ENCODE measurements at places on chromosomes 7 and 10.

DNA sequence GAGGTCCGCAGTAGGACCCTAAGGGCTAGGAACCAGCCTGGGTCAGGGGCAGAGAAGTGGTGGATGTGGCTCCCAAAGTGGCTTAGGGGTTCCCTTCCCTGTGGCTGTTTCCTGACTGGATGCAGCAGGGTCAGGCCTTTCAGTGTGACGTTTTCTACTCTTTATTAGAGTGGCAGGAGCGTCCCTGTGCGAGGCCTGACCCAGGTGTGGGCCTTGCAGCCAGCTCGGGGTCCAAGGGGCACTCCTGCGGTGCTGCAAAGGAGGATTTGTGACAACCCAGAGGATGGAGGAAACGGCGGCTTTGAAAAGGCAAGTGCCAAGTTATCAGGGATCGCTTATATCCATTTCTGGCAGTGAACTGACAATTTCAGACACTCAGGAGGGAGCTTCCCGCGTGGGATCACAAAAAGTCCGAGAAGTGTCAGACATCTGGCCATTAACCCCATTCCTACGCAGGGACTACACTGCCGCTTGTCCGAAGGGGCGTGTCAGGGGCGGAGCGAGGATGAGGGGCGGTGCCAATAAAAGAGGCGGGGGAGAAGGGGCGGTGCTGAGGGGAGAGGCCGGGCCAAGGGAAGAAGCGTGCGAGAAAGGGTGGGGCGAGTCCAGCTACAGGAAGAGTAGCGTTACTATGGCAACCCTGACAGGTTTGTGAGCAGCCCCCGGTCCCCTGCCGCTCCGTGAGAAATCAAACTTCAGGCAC lies 98.8 kb upstream of the ZNF722 start:
- DNase-seq, result no peak

DNA sequence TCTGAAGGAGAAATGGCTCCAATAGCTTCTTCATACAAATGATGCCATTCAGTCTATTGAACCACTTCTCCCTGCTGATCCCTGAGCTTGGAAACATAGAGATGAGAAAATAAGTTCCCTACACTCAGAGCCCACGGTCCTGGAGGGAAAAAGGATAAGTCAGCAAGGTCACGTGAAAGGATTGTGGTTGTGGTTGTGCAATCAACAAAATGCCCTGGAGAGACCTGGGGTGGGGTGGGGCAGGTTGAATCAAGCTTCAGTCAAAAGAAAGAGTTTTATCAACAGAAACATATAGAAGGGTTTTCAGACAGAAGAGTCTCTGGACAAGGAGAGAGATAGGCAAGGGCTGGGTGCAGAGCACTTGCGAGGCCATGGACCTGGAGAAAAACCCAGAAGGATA lies 30.1 kb downstream of the C10orf90 start:
- no peak for DNase-seq

DNA sequence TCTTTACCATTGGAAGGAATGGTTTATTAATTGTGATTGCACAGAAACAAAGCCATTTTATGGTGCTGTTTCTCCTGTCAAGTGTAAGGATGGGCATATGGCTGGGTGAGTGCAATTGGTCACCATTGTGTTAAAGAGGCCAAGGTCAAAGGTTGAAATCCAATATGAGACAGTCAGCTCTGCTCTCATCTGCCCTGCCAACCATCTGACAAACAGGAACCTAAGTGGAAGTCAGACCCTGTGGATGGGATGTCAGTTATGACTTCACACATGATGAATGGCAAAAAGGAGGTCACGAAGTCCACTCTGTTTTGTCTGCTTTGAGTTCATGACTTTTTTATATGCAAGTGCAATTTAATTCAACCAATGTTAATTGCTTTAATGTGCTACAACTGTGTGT lies 172.7 kb upstream of the TMEM229A start:
- DNase-seq, result no peak

GRCh38 chr10:59106441-59106840 lies 70.0 kb upstream of the PHYHIPL start:
- DNase-seq, result no peak

DNA sequence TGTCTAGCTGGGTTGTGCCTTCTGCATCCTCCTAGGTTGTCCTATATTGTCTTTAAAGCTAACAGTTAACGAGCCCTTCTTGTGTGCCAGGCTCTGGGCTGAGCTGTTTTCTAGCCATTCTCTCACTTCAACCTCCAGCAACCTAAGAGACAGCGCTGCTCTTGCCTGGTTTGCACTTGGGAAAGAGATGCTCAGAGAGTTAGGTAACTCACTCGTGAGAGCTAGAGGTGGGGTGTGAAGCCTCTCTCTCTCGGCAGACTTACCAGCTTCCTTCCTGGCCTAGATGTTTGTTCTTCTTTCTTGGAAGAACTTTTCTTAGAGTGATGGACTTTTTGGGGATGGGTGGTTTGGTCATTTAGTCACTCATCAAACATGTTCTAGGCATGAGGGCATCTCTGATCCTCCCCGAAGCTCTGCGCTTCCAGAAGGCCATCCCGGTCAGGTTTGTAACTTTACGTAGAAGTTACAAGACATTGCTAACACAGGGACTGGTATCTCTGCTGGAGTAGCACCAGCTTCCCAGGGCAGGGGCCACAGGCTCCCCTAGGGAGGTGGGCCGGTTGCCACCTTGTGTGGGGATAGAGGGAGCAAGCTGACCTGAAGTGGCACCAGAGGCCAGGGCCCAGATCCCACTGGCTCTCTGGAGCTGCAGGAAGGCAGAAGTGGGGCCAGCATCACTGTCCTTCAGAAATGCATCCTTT lies 14.3 kb downstream of the TSPAN15 start:
- DNase-seq, result no peak

- no peak for DNase-seq
These were observed 721.2 kb downstream of the XPNPEP1 start for GRCh38 chr10:109202111-109202510.

- DNase-seq, result no peak
These were observed 31.7 kb downstream of the KCND2 start for GRCh38 chr7:120304674-120305073.

GRCh38 chr7:79454361-79454960 lies 994 bp upstream of the MAGI2 start:
- DNase-seq, result no peak

DNA sequence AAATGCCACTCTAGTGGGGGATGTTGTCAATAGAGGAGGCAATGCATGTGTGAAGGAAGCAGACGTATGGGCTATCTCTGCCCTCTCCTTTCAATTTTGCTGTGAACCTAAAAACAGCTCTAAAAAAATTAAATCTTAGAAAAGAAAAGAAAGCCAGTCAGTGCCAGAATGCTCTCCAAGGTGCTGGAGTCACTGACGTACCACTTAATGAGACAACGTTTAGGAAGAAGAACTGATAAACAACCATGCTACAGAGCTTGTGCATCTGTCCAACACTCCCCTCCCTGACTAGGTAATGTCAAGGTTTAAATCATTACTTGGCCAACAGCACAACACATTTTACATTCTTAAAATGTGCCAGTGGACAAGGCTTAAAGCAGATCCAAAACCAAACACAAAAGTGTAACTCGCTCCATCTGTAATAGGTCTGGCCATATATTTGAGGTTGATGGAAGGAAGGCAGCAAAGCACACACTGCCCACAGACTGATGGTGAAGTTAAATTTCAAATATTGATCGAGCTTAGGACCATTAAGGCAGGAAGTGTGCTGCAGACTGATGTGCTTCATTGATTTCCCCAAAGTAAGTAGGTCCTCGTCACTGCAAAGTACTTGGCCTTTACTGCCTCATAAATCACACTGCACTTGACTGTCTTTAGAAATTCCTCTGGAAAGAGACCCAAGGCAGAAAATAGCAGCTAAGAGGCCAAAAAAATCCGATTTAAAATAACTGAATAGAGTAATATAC lies 15.5 kb downstream of the ARMH3 start:
- no peak for DNase-seq

- no peak for DNase-seq
These were observed 5.6 kb downstream of the MORN4 start for GRCh38 chr10:97627731-97628130.

DNA sequence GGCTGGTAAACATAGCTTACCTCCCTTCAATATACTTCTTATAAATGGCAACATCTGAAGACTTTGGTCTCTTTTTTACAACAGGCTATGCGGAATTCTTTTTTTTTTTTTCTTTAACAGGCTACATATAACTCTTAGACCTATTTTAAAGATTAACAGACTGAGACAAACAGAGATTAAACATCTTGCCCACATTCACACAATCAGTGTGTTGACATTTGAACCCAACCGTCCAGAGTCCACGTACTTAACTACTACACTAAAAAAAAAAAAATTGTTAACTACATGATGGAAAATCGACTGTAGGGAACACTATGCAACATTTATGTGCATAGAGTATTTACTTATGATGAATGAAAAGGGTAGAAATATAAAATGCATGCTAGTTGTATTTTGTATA lies 298.5 kb downstream of the ELMO1 start:
- DNase-seq, result no peak

GRCh38 chr10:52071814-52072213 lies 242.3 kb upstream of the DKK1 start:
- no peak for DNase-seq

- DNase-seq, result no peak
These were observed 30.7 kb upstream of the GDF10 start for GRCh38 chr10:47269294-47269693.

DNA sequence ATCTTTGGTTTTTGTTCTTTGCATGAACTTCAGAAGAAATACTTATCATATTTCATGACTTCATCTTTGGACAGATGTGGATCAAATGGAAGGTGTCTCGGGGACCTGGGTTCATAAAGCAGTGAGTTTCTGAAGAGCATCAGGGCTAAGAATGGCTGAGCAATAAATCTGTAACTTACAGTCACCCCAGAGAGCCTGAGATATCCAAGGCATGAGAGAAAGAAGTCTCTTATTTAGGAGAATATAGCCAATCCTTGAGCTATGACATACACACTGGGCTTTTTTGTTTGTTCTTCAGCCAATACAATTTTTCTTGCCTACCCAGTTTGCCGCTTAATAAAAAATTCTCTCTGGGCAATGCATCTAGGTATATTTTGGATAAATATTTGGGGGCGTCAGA lies 252.6 kb upstream of the INHBA start:
- DNase-seq, result no peak

DNA sequence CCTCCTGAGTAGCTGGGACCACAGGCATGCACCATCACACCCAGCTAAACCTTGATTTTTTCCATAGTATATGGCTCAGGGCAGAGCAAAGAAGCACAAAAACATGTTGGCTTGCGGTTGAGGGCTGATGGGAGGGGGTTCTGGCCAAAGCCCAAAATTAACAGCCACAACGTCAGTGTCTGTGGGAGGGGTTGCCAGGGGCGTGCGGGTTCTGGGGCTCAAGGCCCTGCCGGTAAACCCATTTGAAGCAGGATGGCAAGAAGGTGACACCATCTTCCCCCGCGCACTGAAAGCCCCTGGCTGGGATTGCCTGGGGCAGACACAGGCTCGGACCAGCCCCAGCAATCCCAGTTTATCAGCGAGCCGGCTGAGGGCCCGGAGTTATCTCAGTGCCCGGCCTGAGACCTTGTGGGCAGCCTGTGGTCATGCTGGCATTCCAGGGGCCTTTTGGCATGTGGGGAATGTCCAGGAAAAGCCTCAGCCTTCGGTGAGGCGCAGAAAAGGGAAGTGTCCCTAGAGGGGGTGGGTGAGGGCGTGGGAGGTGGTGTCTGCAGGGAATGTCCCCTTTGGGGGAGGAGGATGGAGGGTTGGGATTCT lies 167.7 kb upstream of the TNRC18 start:
- no peak for DNase-seq

DNA sequence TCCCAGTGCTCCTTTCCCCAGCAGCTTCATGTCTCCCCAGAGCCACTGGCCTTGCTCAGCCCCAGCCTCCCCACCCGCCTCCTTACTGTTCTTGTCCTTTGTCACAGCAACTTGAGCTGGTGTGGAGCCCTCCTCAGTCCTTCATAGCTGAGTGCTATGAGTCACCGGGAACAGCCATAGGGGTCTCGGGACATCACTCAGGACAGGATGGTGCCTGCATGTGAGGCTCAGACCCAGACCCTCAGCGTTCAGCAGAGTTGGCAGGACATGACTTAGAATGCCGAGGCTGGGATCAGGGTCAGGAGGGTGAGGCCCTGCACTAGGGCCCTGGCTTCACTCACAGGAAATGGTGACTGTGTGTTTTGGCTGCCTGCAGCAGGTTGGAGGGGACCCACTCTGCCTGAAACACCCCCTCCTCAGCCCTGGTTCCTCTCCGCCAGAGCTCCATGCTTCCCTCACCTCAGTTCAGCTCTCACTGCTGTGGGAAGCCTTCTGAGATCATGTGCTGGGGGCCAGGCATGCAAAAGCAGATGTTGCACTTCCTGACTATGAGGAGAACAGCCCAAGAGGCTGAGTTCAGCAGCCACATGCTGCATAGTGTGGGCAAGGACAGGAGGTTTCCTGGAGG lies 40.7 kb upstream of the GJD4 start:
- no peak for DNase-seq

GRCh38 chr7:116902867-116903266 lies 40.5 kb downstream of the CAPZA2 start:
- no peak for DNase-seq

DNA sequence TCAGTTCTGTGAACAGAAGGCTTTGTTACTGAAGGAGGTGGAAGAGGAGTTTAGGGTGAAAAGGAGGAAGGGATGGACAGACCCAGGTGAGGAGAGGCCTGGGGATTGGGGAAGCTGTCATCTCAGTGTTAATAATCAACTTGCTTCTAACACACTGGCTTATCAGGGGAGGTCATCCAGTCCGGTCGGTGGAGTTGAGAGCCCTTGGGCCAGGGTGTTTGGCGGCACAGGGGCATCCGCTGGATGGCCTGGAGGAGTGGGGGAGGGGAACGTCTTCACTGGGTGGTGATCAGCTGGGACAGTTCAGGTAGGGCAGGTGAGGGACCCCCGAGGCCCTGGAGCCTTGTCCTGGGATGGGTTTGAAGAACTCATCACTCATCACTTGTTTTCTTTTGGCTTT lies 33.9 kb downstream of the SHH start:
- DNase-seq, result no peak

GRCh38 chr7:55132890-55133551 lies 114.2 kb downstream of the EGFR start:
- DNase-seq, result peak; percentile 98

GRCh38 chr10:77566914-77567566 lies 70.6 kb downstream of the KCNMA1 start:
- no peak for DNase-seq

DNA sequence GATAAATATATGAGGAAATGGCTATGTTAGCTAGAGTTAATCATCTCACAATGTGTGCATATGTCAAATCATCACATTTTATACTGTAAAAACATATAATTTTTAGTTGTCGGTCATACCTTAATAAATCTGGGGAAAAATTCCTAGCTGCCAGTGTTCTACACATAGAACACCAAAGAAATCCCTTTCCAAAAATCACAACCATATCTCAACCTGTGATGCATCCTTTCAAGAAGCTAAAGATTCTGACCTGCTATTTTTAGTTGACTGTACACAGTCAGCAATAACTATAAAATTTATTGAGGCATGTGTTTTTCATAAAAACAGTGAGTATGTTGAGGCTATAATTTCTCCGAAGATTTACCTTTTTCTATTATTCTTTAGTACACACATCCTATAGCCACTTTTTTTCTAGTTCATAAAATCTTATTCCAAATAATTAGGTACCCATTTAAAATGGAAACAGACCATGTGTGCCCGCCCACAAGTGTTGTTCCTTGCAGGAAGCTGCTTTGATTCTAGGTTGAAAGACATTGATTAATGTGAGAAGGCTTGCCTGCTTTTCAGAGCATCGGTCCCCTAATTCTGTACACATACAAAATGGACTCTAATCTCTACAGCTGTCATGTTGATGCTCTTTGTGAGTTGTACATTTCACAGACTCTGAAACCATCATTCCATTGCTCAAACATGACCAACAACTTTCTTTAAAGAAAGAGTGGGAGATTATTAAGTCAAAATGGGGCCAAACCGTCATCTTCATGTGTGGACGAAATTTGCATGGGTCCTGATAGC lies 117.5 kb upstream of the LRRN3 start:
- DNase-seq, result no peak
